ENCODE measurements at places on chromosomes 4 and X. TPM values are rescaled to one million over a fixed set of nuclear protein-coding genes. Genes with fewer than 3 reads are reported as not detected.

The CYLC1 gene
- total RNA-seq = not detected

The PAGE2B gene
- total RNA-seq = not detected

The CXXC4 gene
- total RNA-seq = 0.04 TPM

The FGFR3 gene
- total RNA-seq = 0.79 TPM

The PRR32 gene
- not detected for total RNA-seq

The DCAF12L2 gene
- not detected for total RNA-seq

All from pulmonary artery endothelial cell (primary cell).